ENCODE measurements at places on chromosomes 4 and X. TPM values are rescaled to one million over a fixed set of nuclear protein-coding genes. Genes with fewer than 3 reads are reported as not detected.
A peak's percentile ranks its signal among the peaks of the same experiment; 100 is the strongest.

DNA sequence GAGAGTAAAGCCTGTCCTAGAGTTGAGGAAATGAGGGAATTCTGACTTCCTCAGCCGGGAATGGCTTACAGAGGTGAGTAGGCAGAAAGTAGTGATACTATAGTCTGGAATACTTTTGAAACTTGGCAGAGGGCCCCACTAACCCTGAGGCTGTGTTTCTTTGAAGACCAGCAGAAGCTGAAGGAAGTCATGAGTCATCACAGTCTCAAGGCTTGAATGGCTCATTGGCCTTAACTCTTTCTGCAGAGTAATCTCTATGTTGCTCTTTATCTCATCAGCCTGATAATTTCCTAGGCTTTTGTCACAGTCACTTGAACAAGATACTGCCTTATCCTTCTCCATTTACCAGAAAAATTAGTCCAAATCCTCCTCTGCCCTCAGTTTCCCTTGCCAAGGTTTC is 80.8 kb downstream of the ANKRD50 start:
- DNase-seq = peak; percentile 99

GRCh38 chr4:97942137-97942536 is 201.1 kb downstream of the STPG2 start:
- DNase-seq = peak; percentile 89

Gene SH3RF1
- total RNA-seq = 10.2 TPM

Gene NUP62CL
- 5.6 TPM for total RNA-seq

DNA sequence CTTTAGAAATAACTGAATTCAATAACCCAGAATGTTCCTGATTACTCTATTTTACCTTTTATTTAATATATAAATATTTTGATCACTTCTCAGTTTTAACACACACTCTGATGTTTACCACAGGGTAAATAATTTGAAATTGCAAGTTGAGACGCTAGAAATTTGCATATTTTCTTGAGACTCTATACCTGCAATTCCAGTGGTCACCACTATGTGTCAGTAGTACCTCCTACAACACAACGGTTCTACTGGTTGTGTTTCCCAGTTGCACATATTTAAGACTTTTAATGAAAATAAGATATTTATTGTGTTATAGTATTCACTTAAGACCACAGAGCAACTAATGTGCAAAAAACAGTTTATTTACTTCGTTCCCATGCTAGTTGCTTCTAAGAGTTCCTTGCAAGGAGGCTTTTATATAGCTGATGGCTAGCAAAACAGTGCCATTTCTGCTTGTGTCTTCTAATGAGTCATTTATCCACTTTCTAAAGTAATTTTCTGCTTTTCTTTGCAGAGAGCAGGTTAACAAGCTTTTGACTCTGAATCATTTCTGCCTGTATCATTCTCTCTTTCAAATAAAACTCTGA is 98.9 kb upstream of the PDLIM3 start:
- no peak for DNase-seq

Gene ABCG2
- total RNA-seq = 3.1 TPM

DNA sequence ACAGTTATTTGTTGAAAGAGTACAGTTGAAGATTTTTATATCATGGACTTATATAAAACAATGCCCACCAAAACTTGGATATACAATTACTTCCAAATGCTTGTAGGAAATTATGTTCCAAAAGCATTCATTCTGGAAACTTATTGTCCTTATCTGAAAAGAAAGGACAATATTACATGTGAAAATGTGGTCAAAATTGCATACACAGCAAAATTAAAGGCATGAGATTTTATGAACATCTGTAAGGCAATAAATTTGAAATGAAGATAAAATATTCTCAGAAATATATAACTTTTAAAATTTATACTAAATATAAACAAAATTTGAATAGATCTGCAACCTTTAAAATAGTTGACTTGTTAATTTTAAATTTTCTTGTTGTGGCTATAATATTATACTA is 1173.8 kb downstream of the NLGN4X start:
- no peak for DNase-seq

Gene FANCB
- total RNA-seq = 2.0 TPM

- peak; percentile 80 for DNase-seq
These were observed 102.7 kb downstream of the SLC4A4 start for GRCh38 chr4:71441186-71442169.

All from renal cortical epithelial cell (primary cell).